ENCODE measurements at places on chromosomes 6 and 20.

GRCh38 chr20:36098364-36098763 lies 56.2 kb upstream of the EPB41L1 start:
- no peak for DNase-seq

DNA sequence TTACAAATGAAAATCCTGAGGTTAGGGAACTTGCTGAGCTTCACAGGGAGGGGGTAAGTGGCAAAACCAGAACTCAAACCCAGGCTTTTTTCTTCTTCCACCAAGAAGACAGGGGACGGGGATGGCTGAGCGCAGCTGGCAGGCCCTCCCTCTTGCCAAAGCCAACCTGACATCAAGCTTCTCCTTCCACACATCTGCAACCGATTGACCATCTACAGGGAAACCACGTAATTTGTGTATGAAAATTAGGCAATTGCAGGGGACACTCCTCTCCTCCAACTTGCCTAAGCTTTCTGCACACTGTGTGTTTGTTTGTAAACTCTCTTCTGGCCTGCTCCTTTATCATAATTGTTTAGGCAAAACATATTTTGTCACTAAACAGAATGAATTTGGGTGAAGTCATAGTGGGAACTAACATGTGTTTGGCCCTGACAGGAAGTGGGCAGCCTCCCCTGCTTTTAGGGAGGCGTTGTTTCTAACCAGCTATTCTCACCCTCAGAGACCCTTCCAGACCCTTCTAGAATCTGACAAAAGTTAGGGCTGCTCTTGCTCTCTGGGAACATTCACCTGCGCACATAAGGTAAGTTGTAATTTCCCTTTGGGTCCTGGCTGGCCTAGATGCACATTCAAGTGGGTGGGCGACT lies 18.9 kb downstream of the ZNF831 start:
- no peak for DNase-seq

DNA sequence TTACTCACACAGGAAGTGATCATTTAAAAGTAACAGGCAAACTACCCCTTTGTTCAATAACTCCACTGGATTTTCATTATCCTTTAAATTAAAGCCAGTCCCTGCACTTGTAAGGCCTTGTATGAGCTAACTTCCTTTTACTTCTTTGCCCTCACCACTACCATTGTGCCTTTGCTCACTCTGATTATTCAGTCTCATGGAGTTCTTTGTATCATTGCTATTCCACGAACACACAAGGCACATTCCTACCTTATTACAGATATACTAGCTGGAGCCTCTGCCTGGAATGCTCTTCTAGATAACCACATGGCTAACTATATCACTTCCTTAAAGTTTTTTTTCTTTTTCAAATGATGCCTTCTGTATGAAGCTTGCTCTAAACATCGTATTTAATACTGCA lies 748.6 kb upstream of the HS3ST5 start:
- no peak for DNase-seq

- no peak for DNase-seq
These were observed 9.6 kb downstream of the GMEB2 start for GRCh38 chr20:63617092-63617875.

- no peak for DNase-seq
These were observed 6.9 kb downstream of the MANBAL start for GRCh38 chr20:37296371-37296770.

GRCh38 chr6:119479860-119480655 lies 130.5 kb upstream of the MAN1A1 start:
- no peak for DNase-seq

DNA sequence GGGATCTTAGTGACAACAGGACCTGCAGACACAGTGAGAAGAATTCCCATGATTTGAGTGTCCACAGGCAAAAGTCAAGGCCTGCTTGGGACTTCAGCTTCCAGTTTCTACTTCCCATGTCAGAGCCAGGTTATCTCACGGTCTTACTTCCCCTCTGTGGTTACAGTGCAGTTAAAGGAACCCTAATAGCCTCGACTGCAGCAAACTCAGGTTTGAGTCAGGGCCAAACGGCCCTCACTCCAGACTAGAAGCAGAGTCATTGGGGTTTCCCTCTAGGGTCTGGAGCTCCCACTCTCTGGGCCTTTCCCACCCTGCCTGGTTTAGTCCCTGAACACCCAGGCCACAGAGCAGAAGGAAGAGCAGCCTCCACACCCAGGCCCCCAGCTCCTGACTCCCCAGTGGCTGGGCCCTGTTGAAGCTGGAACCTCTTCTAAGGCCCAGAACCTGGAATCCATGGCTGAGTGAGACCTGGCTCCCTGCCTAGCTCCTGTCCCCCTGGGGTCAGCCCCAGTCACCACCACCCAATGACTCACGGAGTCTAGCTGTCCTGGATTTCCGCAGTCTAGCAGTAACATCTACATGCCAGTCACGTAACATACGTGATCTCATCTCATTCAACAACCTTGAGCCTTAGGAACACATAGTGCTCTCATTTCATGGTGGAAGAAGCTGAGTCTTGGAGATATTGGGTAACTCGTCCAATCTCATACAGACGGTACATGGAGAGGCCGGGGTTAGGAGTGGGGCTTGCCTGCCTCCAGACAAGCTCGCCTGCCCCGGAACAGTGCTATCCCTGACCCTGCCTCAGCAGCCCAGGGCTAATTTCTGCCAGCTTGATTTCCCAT lies 9.2 kb upstream of the GHRH start:
- no peak for DNase-seq
